AG04449 (cell line): ENCODE measurements at places on chromosomes 12 and 14.

- DNase-seq = no peak
Measured at GRCh38 chr12:9741726-9742125, 8.8 kb upstream of the CLECL1 start.

- no peak for DNase-seq
Measured at GRCh38 chr14:96038558-96038919, 623 bp upstream of the C14orf132 start.

- DNase-seq = no peak
Measured at GRCh38 chr14:51401272-51401671, 161.2 kb downstream of the TMX1 start.

DNA sequence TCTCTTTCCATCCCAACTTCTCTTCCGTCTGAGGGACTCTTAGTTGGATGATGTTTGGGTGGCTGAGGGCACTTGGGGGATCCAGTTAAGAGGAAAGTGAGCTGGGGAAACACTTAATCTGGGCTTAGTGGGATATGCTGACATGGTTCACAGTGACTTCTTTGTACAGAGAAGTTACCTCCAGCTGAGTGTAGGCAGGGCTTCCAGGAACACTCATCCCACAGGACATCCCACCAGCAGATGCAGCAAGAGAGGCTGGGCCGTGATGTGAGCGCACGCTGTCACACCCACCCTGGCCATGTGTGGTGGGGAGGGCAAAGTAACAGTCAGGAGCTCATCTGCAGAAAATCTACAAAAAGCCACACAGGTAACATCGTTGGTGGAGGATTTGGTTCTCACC is 832 bp upstream of the CACNA2D4 start:
- no peak for DNase-seq

DNA sequence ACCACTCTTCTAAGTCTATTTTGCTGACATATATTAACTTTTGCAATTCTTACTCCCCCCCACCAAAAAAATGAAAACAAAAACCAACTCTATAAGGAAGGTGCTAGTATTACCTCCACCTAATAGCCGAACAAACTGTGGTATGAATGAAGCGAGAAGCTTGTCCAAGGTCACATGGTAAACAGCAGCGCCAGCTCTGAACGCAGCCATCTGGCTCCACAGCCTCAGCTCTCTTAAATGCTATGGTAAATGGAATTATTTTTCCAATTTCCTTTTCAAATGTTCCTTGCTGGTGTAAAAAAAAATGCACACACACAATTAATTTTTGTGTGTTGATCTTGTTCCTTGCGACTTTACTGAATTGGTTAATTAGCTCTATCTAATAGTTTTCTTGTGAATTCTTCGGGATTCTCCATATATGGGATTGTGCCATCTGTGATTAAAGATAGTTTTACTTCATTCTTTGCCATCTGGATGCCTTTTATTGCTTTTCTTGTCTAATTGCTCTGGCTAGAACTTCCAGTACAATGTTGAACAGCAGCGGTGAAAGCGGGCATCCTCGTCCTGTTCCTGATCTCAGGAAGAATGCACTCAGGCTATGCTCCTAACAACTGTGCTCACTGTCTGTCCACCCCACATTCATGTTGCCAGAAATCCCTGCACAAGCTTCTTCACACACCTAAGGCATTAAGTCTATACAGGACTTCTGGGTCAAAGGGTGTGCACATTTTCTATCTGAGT is 10.7 kb upstream of the C12orf76 start:
- no peak for DNase-seq

DNA sequence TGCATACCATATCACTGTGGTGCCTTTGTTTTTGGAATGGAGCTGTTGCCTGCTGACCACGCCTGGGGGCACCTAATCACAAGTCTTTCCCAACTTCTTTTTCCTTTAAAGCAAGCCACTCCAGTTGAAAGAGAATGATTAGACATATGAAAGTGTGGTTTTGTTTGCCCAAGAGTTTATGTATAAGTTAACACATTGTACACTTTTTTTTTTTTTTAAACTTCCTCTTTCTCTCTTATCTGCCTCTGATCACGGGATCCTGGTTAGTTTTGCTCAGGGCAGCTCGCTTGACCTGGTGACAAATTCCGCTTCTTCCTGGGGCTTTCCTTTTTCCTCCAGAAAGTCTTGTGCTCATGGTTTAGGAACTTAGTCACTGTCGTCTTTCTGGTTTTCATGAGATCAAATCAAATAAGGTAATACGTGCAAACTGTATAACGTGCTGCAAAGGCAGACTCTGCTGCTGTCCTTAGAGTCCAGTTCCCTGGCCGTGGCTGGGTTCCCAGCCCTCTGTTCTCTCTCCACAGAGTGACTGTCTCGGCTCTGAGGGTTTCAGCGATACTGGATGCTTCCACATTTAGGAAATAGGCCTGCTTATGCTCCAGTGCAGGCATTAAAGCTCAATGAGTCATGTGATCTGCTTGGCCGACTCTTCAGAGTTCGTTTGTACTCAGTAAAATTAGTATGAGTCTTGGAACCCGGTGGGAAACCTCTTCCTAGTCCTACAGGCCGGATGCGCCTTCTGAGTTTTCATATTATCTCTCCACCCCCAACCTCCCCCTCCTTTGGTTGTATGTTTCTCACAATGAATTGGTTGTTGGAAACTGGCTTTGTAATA is 15.2 kb downstream of the RASSF3 start:
- peak; percentile 67 for DNase-seq

DNA sequence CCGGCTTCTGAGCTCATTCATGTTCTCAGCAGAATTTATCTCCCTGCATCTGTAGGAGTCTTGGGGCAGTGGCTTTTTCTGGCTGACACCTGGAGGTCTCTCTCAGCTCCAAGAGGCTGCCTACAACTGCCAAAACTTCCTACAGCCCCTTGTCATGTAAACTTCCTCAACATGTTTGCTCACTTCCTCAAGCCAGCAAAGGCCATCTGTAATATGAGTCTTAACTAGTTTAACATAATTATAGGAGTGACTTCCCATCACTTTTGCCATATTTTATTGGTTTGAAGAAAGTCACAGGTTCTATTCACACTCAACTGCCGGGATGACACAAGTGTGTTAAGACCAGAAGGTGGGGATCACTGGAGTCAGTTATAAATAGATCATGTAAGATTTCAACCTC is 194.0 kb downstream of the VRK1 start:
- no peak for DNase-seq

DNA sequence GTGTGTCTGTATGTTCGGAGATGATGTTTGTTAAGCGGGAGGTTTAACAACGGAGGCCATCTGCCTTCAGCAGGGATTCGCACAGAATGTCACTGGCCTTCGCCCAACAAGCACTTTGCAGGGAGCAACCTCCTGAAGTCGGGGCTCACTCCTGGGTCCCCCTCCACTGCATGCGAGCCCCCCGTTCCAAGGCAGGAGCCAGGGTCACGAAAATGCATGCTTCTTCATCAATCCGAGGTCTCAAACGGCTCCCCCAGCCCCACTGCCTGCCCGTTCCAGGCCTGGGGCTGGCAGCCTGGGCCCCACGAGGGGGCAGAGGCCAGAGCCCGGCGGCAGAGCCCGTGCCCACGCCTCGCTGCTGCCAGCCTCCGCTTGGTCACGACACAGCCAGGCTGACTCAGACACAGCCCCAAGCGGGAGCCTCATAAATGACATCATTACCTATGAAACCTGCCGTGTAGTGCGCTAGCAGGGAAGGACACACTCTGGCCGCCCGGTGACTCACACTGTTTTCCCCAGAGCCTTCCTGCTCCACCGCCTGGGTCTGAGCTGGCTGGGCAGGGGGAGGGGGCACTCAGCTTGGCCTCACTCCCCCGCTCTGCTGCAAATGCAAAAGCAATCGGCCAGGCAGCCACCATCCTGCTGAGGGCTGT is 169.5 kb upstream of the RTL1 start:
- DNase-seq = peak; percentile 87

DNA sequence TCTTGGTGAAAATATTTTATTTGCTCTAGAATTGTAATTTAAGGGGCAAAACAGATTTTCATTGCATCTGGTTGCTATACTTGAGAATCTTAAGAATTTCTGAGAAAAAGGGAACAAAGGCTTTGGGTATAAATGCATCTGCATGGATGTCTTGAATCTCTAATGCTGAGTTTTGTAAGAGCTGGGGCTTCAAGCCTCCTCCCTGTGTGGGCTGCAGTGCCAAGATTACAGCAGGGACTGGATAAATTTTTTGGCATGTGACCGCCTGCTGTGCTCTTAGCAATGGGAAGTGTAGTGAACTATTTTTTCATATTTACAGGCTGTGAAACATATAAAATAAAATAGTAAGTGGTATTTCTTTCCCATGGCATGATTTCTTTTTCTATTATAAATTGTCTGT is 70.0 kb downstream of the SLC38A6 start:
- no peak for DNase-seq

- no peak for DNase-seq
Measured at GRCh38 chr12:14275886-14276285, 89.6 kb upstream of the ATF7IP start.

DNA sequence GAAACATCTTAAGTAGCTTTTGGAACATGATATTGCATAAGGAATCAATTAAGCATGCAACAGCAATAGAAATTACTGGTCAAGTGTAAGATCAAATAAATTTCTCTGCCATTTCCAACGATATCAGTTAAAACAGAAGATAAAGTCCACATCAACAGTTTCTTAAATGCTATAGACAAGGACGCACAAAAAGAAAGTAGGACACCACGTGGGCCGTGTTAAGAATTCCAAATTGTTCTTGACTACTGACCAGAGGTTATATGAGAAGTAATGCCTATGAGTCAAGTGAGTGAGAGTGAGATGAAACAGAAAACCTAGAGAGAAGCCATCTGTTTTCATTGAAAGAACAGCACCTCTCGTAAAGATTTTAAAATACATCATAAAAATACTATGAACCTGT is 318.2 kb downstream of the TMEM117 start:
- no peak for DNase-seq

GRCh38 chr12:21993438-21993981 is 52.3 kb upstream of the ABCC9 start:
- no peak for DNase-seq

- DNase-seq = no peak
Measured at GRCh38 chr12:32254260-32254956, 144.9 kb upstream of the FGD4 start.

- no peak for DNase-seq
Measured at GRCh38 chr12:79635676-79636075, 55.1 kb downstream of the PAWR start.

DNA sequence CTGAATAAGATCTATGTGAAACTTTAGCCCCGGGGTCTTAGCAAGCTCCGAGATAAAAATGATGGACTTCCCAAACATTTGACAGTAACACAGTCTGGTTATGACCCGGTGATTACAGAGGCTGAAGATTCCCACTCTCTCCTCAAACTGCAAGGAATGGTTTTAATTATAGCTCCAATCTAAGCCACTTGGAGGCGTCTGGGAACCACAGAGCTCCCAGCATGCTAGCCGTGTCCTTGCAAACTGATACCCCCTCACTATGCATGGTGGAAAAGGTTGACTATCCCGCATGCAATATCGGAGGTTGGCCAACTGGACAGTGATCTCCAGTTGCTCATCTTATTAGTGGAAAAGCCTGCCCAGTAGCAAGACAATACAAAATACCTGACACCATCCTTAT is 76.5 kb upstream of the GRIN2B start:
- no peak for DNase-seq

DNA sequence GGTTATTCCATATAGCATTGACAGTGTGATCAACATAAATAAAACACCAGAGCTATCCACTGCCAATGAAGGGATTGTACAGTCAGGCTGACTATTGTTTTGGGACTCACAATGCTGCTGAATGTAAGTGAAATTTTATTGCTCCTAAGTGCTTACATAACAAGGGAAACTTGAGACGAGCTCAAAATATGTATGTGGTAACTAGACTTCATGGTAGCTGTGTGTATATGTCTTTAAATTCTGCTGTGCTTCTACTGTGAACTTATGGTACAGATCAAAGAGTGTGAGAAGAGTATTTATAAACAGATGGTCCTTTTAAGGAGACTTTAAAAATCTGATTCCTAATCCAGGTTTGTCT is 6.9 kb downstream of the FLRT2 start:
- DNase-seq = no peak

GRCh38 chr14:79896009-79896408 is 315.3 kb downstream of the DIO2 start:
- DNase-seq = no peak

DNA sequence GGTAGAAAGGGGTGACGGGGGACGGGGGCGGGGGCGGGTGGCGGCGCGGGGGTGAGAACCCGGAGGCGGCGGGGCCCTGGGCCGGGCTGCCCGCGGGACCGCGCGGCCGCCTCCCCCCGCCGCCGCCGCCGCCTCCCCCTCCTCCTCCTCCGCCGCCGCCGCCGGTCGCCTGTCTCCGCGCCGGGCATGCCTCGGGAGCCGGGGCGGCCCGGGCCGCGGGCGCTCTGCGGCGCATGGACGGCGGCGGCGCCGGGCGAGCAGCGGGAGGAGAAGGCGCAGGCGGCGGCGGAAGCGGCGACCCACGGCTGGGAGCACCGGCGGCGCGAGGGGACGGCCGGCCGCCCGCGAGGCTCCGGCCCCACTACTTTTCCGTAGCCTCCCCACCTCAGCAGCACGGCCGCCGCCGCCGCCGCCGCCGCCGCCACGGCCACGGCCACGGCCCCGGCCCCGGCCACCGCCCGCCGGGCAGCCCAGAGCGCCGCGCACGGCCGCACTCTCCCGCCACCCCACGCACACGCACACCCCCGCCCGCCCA is at the start of gene NPAS3:
NPAS3 (plus strand) TSS at position 161 of the 535 bp plus-strand sequence.
- DNase-seq = no peak

DNA sequence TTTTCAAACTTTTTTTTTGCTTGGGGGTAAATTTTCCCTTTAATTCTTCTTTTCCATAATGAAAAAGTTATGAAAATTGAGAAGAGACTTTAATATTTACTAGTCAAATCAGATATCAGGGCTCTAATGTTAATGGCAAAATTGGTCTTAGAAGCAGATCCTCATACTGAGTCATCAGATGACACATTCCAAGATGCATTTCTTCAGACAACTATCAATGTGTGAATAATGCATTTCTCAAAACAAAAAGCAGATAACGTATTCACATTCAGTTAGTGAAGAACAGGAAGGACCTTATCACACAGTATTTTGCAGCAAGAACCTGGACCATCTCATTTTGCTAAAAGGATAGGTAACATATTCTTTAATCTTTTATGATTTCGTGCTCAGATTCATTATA is 130.7 kb downstream of the GPHN start:
- DNase-seq = no peak

DNA sequence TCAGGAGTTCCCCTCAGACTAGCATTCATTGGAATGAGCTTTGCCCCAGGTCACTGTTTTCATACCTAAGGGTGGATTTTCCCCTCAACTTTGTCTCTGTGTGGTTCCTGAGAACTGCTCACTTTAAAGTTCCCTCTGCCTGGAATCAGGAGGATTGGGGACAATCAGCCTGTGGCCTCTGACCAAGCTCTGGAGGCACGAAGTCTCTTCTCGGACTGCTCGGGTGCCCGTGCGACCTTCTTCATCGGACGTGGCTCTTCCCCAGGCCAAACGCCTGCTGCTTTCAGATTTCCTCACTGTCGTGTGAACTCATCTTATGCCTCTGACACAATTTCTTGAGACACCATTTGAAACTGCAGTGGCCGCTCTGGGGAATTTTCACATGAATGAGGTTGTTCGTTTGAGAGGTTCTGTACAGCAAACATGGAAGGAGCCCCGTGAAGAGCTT is 153.7 kb upstream of the PZP start:
- DNase-seq = no peak

GRCh38 chr12:57455374-57456144 is 452 bp downstream of the INHBE start:
- no peak for DNase-seq

GRCh38 chr12:69497308-69498026 is 27.3 kb downstream of the FRS2 start:
- no peak for DNase-seq

- no peak for DNase-seq
Measured at GRCh38 chr12:131808744-131809371, 19.3 kb upstream of the MMP17 start.
